ENCODE measurements at places on chromosomes 11 and 22.

GRCh38 chr11:118703563-118704106 lies 24.2 kb upstream of the TREH start:
- no peak for DNase-seq

- no peak for DNase-seq
These were observed 112.7 kb downstream of the ZBTB16 start for GRCh38 chr11:114172055-114172861.

DNA sequence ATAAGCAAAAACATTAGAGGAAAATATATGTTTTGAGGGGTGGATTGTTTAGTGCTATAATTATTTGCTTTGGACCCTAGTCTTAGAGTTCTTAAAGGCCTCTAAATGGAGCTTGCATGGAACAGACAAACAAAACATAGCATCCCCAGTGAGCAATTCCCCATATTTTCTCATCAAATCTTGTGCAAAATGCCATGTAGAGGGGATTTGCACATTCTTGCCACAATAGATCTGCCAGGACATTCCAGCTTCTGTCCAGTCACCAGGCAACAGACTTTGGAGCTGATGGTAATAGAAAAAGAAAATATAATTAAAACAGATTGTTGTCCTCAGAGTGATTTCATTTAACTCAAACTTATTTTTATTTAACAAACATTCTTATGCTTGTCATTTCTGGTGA lies 360.3 kb upstream of the PDGFD start:
- DNase-seq, result no peak

DNA sequence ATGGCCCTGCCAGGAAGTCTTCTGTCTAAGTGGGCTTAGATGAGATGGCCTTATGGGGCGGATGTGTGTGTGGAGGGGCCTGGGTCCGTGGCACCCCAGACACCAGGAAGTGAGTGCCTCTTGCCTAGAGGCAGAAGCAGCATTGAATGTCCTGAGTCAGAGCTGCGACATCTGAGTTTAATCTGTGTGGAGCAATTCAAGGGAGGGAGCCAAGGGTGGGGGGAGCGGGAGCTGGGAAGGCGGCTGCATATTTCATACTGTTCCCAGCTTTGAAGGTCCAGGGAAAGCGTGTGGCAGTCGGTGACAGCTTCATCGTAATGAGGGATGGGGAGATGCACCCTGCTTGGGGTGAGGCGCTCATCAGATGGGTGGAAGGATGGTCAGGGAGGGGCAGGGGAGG lies 73.5 kb upstream of the THY1 start:
- no peak for DNase-seq

DNA sequence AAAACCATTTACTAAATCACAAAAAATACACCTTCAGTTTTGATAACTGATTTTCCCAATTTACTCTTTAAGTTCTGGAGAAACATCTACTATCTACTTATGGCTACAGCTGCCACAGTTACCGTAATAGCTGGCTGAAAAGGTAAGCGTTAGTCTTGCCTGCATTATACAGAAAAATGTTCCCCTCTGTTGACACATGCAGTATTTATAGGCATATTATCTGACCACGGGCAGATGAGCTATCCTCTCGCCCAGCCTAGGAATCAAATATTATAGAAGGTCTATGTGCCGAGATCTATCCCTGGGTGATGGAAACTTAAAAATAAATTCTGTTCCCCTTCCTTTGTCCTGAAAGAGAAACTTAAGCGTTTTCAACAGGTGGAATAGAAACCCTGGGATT lies 283.8 kb downstream of the CADM1 start:
- DNase-seq, result no peak

GRCh38 chr11:83689144-83689780 lies 403.1 kb upstream of the CCDC90B start:
- DNase-seq, result no peak

GRCh38 chr11:15371533-15371932 lies 256.8 kb downstream of the INSC start:
- no peak for DNase-seq

GRCh38 chr11:62393061-62393611 lies 25.7 kb upstream of the SCGB1A1 start:
- no peak for DNase-seq

DNA sequence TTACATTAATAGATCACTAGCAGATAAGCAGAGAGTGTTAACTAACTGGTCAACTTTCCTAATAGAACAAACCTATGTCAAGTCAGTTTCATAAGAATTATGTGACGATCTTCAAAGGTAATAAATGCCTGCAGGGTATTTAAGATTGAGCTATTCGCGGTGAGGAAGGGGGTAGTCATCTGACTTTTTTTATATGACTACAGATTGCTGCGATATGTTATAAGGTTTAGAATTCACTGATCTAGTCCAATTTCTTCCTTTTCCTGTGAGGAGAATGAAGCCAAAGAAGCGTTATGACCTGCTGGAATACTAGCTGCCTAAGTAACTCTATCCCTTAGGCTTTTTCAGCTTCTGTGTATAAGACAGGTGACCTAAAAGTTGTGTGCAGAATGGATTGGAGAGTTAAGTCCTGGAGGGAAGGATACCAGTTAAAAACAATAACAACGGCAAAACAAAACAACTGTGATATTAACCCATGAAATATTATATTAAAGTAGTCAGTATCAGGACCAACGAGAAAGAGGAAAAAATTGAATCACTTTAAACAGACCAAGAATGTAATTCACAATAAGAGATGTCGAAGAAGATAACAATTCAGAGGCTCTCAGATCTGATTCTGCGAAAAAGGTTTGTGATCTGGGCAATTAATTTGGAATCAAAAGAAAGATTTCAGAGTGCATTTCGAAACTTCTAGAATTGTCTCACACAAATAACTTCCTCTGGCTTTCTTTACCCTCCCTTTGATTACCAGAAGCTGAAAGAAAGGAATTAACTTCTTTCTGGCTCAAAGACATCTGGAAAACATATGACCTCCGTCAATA lies 630 bp downstream of the CASP4 start:
- DNase-seq, result no peak

DNA sequence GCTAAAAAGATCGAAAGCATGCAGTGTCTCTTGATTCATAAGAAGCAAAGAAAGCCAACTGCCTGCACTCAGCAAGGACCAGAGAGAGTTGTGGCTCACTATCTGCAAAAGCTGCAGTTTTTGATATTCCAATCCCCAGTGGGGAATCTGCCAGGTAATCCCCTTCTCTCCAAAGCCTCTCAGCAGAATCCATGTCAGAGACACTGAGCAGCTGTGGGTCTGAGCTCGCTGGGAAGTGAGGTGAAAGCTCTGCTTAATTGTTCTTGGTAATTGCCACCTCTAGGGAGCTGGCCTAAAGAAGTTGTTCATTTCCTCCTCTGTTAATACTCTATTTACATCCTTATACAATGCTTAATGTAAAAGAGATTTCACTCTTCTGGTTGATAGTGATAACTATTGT lies 261.3 kb upstream of the LRRC4C start:
- no peak for DNase-seq

- no peak for DNase-seq
These were observed 49.3 kb upstream of the PPP2R1B start for GRCh38 chr11:111815489-111815888.

DNA sequence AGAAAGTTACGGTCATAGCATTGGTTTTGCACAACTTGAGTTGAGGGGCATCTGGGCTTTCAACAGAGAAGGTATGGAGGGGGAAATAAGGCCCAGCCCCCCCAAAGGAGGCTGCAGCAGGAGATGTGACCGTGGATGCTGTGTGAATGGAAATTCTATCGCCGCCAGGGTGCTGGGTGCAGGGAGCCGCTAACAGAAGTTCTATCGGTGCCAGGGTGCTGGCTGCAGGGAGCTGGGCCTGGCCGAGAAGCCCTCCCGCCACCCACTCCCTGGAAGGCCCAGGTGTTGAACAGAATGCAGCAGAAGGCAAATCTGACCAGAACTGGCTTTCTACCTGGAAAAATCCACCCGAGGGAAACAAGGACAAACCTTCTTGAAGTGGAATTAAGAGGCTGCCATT lies 115.0 kb downstream of the SHANK2 start:
- DNase-seq, result no peak

DNA sequence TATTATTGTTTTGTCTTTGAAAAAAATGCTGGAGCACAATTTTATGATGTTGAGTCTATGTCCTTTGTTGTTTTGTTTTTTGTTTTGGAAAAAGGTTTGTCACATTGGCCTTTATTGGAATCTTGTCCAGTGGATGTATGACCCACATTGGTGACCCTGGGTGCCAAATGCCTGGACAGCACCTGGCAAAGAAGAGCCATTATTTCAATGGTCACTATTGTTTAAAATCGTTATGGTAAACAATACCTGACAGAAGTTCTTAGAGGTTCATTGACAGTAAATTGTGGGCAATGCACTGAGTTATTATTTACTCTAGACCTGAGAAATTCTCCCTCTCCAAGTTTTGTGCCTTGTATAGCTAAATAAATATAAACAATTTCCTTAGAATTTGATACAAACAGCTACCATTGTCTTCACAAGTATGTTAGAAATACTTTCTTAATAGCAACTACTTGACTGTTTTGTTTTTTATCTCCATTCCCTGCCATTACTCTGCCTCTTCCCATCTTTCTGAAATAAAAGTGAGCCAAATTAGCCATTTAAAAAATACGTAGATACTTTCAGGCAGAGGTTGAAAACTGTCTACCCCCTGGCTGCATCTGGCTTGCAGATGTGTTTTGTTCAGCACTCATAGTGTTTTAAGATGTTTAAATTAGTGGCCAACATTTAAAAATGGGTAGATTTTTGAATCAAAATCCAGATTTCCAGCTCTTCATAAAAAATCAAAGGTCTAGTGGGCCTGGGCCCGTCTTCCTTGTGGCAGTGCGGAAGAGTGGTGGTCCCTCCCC lies 39.9 kb downstream of the BMAL1 start:
- DNase-seq, result no peak

- no peak for DNase-seq
These were observed 253.7 kb upstream of the POU2AF2 start for GRCh38 chr11:110991661-110992355.

DNA sequence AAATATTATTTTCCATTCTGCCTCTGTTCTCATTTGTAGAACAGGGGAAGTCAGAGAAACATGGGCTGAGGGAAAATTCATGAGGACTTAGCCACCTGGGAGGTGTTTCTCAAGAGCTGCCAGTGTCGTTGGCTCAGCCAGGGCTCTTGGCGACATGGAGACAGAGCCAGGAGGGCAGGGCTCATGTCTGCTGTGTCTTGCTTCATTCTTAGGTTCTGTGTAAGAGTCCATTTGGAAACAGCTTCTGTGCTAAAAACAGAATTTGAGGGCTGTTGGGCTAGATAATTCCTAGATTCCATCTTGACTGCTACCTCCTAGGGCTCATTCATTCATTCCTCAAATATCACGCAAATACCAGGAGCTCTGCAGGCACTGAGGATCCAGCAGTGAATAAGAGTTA lies 15.1 kb upstream of the MRGPRX2 start:
- DNase-seq, result no peak

Measured in NCI-H774 (cell line).